Mucosa of descending colon (tissue), 3 donors: ENCODE measurements at places on chromosomes 3 and 15.

DNA sequence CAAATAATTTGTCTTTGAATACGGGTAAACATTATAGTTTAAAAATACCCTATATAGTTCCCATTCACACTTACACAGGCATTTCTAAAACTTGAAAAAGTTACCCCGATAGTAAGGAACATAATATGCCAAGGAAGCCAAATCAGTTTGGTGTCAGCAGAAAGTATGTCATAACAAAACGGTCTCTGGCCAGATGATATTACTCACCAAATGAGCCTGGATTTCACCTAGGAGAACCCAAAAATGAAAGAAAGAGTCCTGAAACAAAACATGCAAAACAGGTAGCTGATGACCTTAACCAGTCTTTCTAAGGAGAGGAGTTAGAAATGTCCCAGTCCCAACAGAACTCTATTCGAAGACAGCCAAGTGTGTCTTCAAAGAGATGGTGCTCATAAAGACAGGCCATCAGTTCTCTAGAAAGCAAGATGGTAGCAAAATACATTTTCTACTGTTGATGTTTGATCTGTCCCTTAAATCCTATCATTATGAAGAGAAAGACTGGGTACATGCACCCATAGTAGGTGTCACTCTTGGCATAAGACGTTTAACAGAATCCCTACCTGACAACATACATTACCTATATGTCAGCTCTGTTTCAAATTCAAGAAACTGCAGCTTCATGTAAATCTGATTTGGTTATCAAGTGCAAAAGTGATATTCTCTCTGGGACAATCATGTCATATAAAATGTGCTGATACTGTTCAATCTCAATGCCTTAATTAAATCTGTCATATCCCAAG is 942.5 kb downstream of the ROBO1 start:
- no peak for DNase-seq

GRCh38 chr15:89794627-89795241 is 18.6 kb downstream of the MESP2 start:
- peak; percentile 17 for DNase-seq

DNA sequence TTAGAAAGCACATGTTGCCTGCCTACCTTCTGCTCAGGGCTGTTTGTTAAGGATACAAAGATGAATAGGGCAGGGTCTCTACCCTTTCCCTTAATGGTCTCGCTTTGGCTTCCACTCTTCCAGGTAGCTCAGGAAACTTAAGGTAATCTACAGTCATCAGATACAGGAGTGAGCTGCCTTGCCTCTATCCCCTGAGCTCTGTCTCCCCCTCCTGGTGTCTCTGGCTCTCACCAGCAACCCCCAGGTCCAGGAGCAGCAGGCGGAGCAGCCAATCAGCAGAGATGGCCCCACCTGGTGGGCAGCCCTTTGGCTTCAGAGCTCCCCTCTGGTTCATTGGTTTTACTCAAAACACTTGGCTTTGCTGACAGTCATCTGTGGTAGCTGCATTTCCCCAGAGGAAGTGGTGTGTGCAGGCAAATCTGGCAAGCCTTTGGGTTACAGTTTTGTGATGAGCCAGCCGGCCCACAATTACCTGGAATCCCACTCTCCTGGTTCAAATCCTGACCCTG is 8.5 kb upstream of the CX3CR1 start:
- peak; percentile 87 for DNase-seq

GRCh38 chr15:48646331-48646730 is 822 bp upstream of the FBN1 start:
- no peak for DNase-seq

DNA sequence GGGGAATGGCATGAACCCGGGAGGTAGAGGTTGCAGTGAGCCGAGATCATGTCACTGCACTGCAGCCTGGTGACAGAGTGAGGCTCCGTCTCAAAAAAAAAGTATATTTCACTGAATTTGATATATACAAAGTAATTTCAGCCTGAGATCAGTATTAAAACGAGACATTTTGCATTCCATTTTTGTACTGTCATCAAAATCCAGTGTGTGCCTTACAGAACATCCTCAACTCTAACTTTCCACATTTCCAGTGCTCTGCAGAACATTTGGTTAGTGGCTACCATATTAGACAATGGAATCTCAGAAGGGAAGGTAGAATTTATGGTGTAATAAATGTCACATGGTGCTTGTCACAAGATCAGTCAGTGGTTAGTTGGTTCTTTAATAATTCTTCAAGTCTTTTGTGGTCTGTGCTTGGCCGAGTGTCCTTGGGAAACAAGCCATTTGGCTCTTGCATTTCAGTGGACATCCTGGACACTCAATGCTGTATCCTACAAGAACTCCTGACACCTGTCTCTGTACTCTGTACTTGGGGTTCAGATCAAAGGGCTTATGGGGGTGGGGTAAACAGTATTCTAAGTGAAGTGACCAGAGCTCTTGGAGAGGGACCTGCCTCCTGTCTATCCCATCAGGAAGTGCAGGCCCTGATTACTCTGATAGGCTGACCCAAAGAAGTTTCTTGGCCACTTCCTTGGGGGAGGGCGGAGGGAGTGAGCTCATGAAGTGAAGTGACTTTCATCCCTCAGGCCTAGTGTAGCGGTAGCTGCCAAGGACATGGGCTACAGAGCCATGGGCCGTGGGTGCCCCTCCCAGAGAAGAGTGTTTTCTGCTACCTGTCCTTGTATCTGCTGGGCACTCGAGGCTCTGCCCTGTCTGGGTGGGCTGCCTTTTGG is 3.7 kb downstream of the ACVR2B start:
- no peak for DNase-seq
